ENCODE measurements at places on chromosomes 13 and 19.

- DNase-seq: no peak
These were observed 19.7 kb downstream of the ACOD1 start for GRCh38 chr13:76968041-76968440.

GRCh38 chr13:98910501-98910951, 67.3 kb downstream of the DOCK9 start:
- peak; percentile 97 for DNase-seq

DNA sequence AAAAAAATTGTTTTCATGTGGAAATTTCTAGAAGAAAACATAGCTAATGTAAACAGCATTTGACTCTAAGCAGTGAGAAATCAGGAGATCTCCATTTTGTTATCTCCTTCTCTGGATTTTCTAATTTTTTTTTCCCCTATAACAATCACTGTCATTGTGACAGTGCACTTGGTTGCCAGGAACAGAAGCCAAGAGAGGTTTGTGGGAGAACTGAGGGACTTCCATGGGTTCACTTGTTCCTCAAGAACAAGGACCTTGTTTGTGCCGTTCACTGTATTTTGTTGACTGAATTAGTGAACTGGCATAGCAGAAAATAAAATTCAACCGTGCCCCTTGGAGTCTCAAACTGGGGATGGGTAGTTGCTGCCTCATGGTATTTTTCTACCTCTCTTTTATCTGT, 17.1 kb downstream of the SHISA7 start:
- DNase-seq: no peak

DNA sequence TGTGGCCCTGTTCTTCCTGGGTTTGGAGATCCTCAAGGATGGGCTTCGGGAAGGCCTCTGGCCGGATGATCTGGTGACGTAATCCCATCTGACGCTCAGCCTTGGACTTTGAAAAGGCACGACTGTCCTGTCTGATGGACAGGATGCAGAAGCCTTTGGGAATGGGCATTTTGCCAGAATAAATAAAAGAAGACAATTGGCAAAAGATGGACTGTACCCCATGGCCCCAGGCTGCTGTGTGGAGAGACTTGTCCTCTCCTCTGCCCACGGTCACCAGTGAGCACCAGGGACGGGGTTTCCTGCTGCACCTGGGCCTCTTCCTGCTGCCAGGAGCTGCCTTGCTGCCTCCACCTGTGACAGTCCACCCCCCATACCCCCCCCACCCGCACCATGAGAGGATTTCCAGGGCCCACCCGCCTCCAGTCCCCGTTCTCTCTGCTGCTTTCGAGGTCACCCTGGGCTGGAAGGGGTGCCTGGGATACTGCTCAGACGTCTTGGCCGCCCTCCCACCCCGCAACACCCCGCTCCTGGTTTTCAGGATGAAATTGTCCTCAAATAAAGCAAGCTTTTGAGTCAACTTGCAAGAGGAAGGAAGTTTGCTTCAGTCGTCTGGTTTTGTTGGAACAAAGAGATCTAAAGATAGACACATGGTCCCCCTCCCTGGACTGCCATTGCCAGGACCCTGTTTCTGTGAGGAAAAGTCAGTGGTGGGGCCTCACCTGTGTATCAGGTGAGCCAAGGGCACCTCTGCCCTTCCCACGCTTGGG, 40.9 kb downstream of the MCF2L start:
- DNase-seq: no peak

GRCh38 chr19:12907166-12907565, 11.9 kb downstream of the SYCE2 start:
- no peak for DNase-seq

DNA sequence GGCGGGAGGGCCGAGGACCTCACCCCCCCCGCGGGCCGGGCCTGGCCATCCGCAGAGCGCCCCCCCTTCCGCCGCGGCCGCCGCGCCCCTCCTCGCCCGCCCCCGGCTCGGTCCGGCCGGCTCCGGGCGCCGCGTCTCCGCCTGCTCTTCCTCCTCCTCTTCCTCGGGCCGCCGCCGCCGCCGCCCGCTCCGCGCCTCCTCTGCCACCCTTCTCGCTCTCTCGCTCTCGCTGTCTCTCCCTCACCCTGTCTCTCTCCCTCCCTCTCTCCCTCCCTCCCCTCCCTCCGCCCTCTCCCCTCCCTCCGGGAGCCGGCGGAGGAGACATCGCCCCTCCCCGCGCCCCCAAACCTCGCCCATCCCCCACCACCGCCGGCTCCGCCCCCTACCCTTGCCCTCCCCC, at the start of gene SHANK1:
TSS of gene SHANK1 (minus strand) at position 237 of the 400 bp plus-strand sequence. CDS start 2,883 bp downstream, outside the sequence.
- no peak for DNase-seq

GRCh38 chr13:76638181-76638580, 248.0 kb downstream of the KCTD12 start:
- no peak for DNase-seq

DNA sequence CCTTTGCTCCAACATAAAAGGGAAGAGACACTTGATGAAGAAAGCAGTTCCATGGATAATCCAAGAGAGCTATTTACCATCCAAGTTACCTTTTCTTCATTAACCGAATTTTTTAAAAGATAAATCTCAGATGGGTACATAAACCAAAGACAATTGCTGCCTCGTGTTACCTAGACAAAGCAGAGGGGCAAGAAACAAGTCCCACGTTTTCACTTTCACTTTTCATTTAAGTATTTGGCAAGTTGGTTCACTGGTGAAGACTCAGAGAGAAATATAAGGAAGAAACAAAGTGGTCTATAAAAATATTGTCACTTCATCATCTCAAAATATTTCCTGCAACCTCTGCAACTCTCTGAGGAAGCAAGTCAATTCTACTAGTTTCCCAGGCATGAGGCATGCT, 446.1 kb downstream of the FGF14 start:
- DNase-seq: no peak

- DNase-seq: no peak
These were observed 74.7 kb downstream of the SERP2 start for GRCh38 chr13:44448373-44448772.

Data from pulmonary artery endothelial cell (primary cell).